RKO (cell line): ENCODE measurements at places on chromosomes 6 and 20.

DNA sequence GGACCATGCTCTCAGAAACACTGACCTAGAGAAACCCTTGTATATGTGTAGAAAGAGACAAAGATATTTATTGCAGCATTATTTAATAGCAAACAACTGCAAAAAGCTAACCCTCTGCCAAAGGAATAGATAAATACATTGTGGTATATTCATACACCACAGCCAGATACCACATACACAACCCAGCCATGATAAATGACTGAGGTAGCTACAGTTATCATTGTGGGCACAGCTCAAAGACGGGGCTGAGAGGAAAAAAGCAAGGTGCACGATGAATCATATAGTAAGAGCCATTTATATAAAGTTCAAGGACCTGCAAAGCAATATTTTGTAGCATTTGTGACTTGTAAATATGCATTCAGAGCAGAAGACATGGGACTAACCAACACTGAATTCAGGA is 30.8 kb downstream of the RSPO4 start:
- no peak for DNase-seq

DNA sequence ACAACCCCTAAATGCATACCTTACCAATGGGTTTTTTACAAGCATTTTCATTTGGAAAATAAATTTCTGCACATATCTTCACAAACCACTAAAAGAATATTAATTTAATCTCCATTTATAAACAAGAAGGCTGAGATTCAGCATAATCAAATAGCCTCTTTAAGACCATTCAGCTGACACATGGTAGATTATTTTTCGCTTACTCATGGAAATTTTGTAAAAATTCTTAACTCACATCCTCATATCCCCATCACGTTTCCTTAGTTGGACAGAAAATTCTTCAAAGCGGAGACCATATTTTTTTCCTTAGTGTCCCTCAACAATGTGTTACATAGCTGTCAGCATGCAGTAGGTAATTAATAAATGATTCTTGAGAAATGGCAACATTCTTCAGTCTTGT is 439.6 kb upstream of the PTCHD4 start:
- DNase-seq: no peak

GRCh38 chr20:43302936-43303335 is 113.2 kb upstream of the PTPRT start:
- no peak for DNase-seq

DNA sequence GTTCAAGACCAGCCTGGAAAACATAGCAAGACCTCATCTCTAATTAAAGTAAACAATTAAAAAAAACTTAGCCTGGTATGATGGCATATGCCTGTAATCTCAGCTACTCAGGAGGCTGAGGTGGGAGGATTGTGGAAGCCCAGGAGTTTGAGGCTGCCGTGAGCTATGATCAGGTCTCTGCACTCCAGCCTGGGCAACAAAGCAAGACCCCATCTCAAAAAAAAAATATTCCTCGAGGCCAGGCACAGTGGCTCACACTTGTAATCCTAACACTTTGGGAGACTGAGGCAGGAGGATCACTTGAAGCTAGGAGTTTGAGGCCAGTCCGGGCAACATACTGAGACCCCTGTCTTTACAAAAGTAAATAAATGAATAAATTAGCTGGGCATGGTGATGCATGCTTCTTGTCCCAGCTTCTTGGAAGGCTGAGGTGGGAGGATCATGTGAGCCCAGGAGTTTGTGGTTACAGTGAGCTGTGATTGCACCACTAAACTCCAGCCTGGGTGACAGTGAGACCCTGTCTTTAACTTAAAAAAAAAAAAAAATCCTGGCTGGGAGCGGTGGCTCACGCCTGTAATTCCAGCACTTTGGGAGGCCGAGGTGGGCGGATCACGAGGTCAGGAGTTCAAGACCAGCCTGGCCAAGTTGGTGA is 9.3 kb upstream of the C2 start:
- DNase-seq: no peak

DNA sequence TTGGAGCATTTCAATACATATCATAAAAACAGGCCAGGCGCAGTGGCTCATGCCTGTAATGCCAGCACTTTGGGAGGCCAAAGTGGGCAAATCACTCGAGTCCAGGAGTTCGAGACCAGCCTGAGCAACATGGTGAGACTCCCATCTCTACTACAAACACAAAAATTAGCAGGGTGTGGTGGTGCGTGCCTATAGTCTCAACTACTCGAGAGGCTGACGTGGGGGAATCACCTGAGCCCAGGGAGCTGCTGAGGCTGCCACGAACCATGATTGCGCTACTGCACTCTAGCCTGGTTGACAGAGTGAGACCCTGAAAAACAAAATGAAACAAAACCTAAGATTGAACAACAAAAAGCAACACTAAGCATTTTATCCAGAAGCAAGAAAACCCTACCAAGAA is 47.2 kb downstream of the BACH2 start:
- no peak for DNase-seq

- DNase-seq: no peak
Observed at GRCh38 chr6:36280467-36280866, 10.6 kb downstream of the PNPLA1 start.

DNA sequence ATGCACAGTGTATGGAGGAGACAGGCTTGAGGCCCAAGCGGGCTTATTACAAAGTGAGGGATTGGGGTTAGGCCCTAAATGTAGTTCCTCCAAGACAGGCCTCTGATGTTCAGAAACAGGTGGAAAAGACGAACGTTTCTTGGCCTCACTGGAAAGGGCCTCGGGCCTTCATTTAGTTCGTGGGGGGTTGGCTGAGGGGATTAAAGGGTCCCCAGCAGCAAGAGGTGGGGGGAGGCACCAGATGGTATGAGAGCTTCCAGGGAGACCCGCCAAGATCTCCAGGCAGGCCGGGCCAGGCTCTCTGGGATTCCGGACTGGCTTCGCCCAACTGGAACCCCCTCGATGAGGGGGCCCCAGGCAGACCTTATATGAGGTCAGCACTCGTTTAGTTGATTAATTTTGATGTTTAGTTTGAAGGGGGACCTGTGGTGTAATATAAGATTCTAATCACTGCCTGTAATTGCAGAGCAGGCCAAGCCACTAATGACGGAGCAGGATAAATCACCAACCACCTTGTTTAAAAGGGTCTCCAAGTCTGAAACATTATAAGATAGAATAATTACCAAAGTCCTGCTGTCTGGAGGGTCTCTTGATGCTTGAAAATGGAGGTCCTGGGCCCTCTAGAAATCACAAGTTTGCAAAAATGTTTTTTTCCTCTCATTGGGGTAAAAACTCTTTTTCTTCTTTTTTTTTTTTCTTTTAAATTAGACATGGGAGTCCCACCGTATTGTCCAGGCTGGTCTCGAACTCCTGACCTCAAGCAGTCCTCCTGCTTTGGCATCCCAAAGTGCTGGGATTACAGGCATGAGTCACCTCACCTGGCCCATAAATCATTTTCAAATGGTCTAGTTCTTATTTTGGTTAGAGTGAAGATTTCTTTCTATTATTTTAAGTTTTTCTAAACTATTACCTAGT is 2.2 kb downstream of the HMGA1 start:
- peak; percentile 60 for DNase-seq

DNA sequence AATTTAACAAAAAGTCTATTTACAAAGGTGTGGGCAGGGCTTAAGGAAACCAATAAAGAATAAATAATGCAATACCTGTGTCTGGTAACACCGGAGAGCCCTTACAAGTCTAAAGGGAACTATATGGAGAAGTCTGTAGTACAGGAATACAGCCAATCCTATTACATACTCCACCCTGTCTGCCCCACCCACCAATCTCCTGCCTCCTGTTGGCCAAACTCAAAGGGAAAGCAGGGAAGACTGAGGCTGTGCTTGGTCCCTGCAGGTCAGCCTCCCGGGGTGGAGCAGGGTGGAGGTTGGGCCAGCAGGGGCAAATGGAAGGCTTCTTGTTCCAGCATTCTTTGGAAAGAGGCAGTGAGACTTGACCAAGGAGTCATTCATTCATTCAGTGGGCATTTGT is 31.5 kb downstream of the METTL24 start:
- no peak for DNase-seq

DNA sequence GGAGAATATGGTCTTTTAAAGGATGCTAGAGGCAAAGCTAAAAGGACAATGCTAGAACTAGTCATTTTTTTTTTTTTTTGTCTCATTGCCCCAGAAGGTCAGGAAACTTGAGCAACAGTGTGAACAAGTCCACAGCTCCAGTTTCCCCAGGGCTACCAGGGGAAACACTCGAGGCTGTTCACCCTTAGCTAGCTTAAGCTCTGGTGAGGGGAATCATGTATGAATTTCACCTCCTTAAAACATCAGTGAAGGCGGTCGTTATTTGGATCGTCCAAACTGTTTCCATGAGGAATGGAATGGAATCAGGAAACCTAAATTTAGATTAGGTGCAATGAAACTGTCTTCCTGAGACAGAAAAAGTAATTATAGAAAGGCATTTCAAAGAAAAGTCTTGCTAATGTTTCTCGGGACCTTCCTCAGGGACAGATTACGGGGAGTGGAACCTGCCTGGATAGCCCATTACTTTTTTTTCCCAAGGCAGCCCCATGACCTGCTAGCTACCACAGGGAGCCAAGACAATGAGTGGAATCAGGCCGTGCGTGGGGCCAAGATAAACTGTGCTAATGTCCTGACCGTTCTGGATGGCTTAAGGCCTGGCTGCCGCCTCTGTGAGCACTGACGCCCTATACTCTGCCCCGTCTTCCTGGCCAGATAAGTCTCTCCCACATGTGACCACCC is 164.8 kb upstream of the SGK1 start:
- DNase-seq: no peak

DNA sequence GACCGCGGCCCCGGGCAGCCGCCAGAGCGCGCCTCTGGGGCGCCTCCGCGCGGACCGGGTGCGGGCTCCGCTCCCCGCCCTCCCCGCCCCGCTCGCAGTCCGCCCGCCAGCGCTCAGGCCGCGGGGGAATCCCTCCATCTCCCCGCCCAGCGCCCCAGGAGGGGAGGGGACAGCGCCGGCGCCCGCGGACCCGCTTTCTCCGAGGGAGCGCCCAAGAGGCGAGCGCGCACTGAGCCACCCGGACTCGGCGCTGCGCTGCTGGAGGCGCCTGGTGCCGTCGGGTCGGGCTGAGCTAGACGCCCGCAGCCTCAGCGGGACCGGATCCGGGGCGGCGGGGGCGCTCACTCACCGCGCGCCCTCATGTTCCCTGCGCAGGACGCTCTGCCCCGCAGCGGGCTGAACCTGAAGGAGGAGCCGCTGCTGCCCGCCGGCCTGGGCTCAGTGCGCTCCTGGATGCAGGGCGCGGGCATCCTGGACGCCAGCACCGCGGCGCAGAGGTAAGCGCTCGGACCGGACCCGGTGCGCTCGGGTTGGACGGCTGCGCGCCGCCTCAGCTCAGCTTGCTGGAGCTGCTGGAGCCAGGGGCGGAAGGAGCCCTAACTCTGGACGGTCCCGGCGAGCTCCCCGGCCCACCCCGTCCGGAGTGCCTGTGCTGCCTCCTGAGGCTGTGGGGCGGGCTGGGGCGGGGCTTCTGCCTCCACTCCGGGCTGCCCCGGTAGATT is 867 bp downstream of the EBF4 start:
- DNase-seq: peak; percentile 18

GRCh38 chr6:107488875-107489635 is 862 bp upstream of the SOBP start:
- peak; percentile 66 for DNase-seq

DNA sequence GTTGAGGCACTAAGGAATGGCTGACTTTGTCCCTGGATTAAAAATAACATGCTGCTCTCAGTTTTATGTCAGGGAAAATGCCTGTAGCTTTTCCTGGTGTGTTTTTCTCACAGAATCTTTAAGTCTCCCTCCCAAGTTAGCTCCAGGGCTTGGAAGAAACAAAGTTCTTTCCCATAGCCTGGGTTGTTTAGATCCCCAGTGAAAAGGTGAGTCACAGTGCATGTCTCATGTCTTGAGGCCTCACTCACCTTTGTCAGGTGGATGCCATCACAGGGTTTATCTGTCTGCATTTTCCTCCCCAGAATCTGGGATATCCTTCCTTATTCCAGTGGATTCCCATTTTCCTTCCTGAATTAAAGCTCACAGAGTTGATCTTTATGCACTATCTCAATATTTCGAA is 722.4 kb downstream of the GRIK2 start:
- DNase-seq: no peak

- DNase-seq: no peak
Observed at GRCh38 chr20:42961771-42962170, 227.9 kb downstream of the PTPRT start.
